ENCODE measurements at places on chromosomes 3 and 15.

DNA sequence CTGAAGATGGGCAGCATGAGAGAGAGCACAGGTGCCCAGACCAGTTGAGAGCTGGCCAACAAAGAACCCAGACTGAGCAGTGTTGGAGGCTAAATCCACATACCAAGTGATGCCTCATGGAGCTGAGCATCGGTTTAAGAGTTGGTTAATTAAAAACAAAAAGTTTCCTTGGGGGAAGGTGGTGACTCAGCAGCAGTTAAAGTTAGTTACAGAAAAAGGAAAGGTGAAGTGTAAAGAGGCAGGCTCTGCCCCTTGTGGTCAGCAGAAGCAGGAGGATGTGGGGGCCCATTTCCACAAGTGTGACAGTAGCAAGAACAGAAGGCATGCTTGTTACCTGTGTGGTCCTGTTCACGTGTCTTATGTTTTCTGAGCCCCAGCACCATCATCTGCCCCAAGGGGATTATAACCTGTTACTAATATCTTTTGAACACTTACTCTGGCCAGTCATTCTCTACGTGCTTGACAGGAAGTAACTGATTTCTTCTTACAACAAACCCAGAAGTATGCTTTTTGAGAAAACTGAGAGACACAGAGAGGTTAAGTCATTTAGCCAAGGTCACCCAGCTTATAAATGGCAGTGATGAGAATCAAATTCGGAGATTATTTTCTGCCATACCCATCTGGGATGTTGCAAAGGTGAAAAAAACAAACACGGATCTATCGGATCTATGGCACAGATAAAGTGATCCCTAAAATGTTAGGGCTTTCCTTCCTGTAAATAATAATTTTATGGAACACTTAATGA lies 91.0 kb downstream of the EPHB1 start:
- DNase-seq = no peak

DNA sequence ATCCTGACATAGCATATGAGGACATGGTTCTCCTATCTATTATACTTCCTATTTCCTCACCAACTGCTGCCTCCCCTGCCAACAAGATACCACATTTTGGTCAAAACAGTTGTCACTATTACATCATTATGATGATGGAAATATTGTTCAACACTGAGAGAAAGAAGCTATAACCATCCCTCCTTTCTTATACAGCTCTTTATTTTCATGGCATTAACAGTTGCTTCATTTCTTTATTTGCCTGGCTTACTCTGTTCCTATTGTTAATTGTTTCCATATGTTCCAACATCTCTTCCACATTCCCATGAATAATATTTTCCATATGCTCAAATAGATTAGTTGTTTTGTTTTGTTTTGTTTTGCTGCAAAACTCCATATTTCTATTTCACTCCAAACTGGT lies 40.8 kb upstream of the FILIP1L start:
- no peak for DNase-seq

GRCh38 chr3:61876797-61877196 lies 315.4 kb downstream of the PTPRG start:
- DNase-seq = no peak

- DNase-seq = no peak
Observed at GRCh38 chr3:15766406-15766805, 31.4 kb downstream of the ANKRD28 start.

- DNase-seq = no peak
Observed at GRCh38 chr3:50390508-50391224, 31.3 kb upstream of the TMEM115 start.

- DNase-seq = no peak
Observed at GRCh38 chr3:179599531-179599930, 4.9 kb downstream of the MRPL47 start.

GRCh38 chr15:97977734-97978133 lies 17.2 kb downstream of the ARRDC4 start:
- peak; percentile 21 for DNase-seq

DNA sequence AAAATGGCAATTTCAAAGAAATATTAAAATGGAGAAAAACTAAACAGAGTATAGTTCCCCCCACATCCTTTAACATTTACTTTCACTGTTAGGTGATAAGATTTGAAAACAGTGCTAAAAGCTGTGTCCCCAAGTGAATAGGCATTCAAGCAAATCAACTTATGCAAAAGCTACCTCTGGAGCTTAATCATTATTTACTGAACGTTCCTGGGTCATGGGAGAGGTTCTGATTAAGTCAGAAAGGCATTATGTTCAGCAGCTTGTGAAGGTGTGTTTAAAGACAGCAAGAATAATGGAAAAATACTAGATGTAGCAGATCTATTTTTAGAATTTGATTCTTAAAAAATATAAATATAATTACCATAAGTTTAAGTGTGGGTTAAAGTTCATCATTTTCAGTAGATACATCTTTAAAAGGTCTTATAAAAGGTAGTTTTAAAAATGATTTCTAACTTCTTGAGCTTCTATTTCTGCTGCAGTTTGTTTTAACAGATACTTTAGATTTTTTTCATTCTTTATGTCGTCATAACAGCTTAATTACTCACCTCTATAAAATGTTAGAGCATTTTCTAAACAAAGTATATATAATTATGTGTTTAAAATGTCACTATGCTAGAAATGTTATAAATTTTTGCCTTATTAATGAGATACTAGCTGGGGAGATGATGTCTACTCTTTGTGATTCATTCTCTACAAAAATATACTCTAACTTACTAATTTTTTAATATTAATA lies 127.9 kb downstream of the MITF start:
- DNase-seq = no peak

DNA sequence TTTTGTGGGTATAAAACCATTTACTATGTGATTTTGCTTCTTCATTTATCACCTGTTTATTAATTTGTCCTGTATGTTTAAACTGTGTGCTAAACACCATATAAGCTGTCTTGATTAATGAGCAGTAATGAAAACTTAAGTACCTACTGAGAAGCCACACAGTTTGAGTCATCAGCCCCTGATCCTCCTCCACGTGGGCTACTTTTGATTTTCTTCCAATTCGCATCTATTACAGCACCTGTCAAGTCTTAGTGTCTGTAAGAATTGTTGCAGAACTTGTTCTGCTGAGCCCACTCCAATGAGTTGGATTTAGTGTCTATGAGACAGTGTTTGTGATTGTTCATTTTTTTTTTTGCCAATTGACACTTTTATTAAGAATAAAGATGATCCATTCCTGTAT lies 16.8 kb downstream of the EPHA6 start:
- DNase-seq = no peak

- no peak for DNase-seq
Observed at GRCh38 chr15:76898102-76898501, 7.0 kb downstream of the SCAPER start.

GRCh38 chr3:149352556-149352955 lies 19.1 kb upstream of the TM4SF18 start:
- no peak for DNase-seq

GRCh38 chr3:136281966-136282520 lies 31.9 kb downstream of the PCCB start:
- no peak for DNase-seq

GRCh38 chr15:101718896-101719295 lies 5.4 kb downstream of the TARS3 start:
- no peak for DNase-seq

GRCh38 chr3:19467761-19468160 lies 319.5 kb downstream of the KCNH8 start:
- no peak for DNase-seq

DNA sequence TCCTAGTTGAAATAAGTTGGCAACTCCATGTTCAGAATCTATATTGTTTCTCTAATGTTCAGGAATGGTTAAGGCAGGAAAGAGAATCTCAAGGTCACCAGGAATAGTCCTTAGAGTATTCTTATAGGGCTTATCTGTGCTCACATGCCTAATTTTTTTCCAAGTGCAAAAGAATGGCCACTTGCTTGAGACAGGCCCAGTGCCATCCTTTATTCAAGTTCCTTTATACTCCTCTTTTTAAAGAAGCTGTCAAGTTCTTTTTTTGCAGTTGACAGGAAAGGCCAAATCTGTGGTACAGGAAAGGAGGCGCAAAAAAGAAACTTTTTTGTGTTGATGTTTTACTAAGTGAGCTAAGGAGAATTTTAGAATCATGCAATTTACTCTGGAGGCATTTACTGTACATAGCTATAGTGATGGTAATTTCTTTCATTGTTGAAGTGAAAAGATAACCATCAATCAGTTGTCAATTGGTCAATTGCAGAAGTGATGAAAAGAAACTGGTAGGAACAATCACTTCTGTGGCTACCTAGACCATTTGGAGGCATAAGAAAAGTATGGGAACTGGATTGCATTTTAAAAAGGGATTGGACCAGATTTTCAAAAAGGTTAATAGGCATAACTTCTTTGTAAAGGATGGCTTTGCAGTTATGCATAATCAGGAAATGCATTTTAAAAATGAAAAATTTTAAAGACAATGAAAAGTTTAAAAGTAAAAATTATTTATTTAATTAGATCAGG lies 102.5 kb upstream of the SOX2 start:
- DNase-seq = no peak

Data from NCI-H2227 treated with DMSO at 0.1 percent for 48 hours (cell line).